A172 (cell line): ENCODE measurements at places on chromosomes 2 and 18.

GRCh38 chr2:206783718-206784117 is 18.3 kb downstream of the FASTKD2 start:
- peak; percentile 14 for DNase-seq

- DNase-seq = no peak
Observed at GRCh38 chr2:238895361-238895882, 47.5 kb downstream of the TWIST2 start.

DNA sequence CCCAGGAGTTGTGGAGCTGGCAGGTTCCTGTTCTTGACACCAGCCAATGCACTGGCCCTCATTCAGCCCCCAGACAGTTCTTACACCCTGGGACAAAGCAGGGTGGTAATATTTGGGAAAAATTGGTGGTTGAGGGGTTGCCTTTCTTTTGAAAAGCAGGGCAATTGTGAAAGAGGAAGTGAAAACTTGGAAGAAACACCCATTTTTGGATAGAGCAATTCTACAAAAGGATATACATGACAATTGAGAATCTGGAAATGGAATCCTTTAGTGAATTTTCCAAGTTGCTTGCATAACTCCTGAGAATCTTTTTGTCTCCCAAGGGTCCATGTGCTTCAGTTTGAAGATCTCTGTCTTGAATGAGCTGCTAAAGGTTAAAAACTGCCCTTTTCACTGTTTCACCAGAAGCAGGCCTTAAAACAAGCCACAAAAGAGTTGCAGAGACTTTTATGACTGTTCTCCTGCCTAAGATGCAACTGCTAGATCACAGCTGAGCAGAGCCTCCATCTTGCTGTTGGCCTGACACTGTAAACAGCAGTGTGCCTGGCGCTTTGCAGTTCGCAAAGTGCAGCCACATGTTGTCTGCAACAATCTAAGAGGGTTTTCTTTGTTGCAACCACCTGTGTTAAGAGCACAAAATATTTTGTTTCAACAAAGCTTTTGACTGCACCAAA is 11.8 kb downstream of the COL4A4 start:
- DNase-seq = no peak

DNA sequence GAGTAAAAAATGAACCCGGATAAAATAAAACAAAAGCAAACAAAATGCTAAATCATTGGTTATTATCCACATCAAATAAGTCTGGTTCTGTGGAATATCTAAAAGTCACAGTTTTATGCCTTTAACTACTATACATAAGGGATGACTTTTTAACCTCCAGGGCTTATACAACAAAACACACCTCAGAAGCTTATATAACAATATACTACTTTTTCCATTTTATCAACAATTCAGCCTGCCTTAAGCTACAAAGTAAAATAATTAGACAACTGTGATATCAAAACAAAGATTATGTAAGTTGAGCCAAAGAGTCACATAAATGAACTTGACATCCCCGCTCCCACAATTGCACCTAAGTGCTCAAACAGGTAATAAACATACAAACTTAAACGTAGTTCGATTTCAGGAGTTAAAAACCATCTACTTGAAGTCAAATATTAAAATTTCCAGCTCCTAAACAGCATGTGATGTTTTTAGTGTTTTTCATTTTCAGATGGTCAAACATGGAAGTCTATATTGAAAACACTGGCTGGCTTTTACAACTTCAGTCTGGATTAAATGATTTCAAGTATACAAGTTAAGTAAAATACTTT is 54.7 kb downstream of the ATIC start:
- DNase-seq = no peak

DNA sequence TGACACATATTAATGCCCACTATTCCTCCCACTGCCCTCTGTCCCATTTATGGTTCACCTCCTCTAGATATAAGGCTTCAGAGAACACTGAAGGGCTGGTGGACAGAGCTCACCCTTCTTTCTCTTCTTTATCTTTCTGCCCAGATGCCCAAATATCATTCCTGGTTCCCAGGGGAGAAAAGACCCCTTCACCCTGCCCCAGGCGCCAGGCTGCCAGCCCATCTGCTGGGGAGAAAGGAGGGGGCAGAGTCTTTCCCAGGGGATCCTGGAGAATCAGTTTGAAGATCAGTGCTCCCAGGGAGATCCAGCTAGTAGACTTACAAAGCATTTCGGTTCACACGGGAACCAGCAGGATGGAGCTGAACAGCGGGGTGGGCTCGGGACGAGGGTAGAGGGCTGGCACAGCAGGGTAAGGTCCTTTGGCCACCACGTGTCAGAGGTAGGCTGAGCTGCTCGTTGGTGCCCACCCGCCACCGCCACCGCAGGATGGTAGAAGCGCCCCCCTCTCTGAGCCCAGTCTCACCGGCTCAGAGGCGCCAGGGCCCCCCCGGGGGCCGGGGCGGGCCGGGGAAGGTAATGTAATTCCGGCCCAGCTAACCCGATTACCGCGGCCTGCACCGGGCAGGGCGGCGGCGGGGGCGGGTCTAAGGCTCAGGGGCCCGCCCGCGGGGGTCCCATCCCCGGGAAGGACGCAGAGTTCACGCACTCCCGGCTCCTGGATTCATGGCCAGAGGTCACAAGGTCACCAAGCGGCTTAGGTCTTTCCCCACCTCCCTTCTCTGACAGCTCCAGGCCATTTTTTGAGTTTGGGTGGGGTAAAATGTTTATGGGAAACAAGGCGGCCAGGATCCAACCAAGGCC is 1.3 kb upstream of the TLX2 start:
- no peak for DNase-seq

DNA sequence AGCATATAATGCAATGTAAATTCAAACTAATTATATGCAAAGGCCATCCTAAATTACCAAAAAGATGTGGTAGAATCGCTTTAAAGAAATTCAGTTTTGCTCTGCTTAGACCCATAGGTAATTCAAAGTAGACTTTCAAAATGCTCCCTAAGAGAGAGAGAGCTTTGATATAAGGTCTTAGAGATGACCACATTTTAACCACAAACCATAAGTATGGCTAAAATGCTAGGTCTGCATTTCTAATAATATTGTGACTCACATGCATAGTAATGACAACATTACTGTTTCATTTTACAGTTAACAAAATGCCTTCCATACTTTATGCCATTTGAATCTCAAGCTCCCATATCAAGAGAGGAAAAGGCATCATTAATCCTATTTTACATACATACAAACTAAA is 144.5 kb downstream of the RAD51AP2 start:
- DNase-seq = peak; percentile 68
